ENCODE measurements at places on chromosomes 13 and 19.

DNA sequence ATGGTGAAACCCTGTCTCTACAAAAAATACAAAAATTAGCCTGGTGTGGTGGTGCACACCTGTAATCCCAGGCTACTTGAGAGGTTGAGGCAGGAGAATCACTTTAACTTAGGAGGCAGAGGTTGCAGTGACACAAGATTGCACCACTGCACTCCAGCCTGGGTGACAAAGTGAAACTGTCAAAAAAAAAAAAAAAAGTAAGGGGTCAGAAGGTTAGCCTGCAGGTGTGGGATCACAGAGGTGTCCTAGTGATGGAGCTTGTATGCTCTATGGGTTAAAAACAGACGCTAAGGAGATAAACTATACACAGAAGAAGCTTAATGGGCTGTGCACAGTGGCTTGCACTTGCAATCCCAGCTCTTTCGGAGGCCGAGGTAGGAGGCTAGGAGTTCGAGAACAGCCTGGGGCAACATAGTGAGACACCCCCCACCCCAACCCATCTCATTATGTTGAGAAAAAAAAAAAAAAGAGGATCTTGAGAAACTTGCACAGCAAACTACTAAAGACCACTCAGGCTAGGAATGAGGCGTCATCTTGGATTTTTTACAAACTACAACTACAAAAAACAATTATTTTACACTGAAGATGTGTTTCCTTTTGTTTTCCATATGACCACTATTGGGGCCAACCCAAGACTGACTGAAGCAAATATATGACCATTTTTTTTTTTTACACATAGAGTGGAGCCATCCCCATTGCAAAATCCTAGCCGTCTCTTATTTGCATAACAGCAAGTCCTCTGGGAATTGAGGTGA, 7.9 kb downstream of the FOSB start:
- DNase-seq, result peak; percentile 36

- DNase-seq, result peak; percentile 69
Observed at GRCh38 chr13:52809310-52809769, 39.1 kb downstream of the PCDH8 start.

DNA sequence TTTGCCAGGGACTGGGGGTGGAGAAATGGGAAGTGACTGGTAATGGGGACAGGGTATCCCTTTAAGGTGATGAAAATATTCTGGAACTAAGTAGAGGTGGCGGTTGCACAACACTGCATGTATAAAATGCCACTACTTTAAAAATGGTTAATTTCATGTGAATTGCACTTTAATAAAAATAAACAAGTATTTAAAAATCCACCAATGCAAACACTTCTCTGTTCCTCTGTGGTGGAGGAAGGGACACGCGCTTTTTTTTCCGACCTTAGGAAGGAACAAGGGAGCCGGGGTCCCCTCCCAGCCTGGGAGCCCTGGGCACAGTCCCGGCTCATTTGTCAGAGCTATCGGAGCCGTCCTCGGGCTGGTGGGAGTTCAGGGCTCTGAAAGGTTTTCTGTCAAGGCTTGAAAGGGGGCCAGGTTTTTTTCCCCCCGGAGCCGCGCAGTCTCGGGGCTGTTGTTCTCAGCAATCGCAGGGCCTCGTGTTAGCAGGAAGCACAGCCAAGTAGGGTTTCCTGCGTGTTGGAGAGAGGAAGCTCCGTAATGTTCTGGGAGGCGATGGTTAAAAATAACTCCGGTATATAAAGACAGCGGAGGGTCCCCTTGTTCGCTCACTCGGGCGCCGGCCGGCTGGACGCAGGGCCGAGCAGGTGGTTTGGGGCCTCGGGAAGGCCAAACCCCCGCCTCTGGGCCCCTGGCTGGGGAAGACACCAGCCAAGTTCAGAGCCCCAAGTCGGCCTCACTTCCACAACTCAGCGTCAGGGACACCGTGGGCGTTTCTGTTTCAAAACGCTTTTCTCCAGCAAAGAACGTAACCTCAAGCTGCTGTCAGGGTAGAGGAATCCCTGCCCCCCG, 41.2 kb upstream of the KLF2 start:
- peak; percentile 7 for DNase-seq

- peak; percentile 17 for DNase-seq
Observed at GRCh38 chr19:36837176-36837905, 846 bp downstream of the ZNF790 start.

DNA sequence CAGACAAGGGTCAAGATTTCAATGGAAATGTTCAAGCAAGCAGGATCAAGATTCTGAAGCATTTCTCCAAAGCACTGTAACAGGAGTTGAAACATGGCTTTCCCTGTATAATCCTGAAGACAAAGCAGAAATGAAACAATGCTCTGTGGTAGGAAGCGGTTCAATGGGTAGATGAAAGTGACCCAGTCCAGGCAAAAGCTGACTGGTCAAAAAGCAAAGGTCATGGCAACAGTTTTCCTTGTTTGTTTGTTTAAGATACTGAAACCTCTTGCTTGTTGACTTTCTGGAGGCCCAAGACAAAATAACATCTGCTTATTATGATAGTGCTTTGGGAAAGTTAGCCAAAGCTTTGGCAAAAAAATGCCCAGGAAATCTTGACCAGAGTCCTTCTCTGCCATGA, 1343.9 kb upstream of the PCDH9 start:
- no peak for DNase-seq

GRCh38 chr19:50501568-50502475, 9.2 kb downstream of the JOSD2 start:
- no peak for DNase-seq

DNA sequence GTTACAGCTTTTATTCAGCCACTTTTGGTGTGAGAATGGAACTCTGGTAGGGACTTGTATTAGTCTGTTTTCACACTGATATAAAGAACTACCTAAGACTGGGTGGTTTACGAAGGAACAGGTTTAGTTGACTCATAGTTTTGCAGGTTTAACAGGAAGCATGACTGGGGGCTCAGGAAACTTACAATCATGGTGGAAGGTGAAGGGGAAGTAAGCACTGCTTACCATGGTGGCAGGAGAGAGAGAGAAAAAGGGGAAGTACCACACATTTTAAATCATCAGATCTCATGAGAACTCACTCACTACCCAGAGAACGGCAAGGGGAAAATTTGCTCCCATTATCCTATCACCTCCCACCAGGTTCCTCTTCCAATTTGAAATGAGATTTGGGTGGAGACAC, 942.2 kb downstream of the PCDH17 start:
- no peak for DNase-seq

DNA sequence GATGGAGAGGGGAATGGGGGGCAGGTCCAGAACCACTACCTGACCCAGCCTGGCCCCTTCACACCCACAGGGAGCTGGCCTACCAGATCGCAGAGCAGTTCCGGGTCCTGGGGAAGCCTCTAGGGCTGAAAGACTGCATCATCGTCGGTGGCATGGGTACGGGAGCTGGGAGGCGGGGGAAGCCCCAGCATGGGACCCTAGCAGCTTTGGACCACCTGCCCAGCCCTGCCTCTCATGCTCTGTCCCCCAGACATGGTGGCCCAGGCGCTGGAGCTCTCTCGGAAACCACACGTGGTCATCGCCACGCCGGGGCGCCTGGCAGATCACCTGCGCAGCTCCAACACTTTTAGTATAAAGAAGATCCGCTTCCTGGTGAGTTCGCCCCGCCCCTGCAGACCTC, 2.1 kb downstream of the DDX49 start:
- no peak for DNase-seq

DNA sequence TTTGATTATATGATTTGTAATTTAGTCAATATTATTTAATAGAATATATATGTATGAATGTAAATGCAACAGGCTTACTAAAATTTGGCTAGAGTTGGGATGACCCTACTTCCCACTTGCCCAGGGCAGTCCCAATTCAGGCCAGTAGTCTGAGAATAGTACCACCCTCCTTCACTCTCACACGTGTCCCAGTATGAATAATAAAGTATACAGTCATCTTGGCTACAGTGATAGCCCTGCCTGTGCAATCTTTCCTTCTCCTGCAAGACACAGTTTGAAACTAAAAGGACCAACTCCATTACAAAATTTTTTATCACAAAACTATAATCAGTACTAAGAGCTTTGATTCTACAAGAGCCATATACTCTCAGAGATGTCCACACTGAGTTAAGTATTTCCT, 76.2 kb downstream of the SACS start:
- no peak for DNase-seq

DNA sequence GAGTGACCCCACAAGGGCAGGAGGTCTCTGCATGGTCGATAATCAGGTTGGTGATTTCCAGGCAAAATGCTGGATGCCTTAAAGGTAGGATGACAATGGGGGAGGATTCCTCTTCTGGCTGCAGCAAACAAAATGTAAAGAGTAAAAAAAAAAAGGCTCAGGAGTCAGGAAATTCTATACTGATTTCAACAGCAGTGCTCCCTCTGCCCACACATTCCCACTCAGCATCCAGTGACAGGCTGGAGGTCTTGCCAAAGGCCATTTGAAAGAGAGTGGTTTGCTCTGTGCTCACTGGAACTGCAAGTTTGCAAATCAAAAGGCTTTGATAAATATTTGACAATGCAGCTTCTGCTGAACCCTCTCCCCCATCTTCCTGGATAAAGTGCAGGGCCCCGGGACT, 135.4 kb downstream of the TNFRSF19 start:
- DNase-seq, result no peak

GRCh38 chr13:27274631-27275030, 4.0 kb downstream of the RASL11A start:
- DNase-seq, result no peak

DNA sequence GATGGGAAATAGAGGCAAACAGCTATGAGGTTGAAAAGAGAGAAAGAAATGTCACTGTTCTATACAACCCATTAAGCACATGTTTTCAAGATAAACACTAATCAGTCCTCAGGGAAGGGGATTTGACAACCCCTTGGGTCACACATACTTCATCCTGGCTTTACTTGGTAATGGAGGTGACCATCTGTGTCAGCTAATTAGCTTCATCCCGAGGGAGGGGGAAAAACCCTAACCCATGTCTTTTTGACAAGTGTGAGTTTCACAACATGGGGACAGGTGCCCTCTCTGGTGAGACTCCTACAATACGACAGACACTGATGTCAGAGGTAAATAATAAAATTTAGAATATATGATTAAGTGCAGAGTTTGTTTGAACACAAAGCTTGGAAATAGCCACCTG, 43.1 kb downstream of the ZNF611 start:
- DNase-seq, result no peak

DNA sequence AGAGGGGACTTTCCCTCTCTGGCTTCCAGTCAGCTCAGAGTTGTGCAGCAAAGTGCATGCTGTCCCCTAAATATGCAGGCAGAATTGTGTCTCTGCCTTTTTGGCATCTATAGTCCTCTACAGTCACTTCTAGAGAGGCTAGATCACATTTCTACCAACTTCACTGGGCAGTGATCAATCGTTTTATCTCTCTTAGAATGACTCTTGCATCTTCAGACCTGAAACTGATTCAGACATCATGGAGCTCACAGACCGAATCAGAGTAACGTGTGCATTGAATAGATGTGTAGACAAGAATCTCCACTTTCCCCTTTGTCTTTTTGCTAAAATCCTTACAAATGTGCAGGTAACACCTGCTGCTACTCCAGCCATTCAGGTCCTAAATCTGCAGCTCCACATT, 6.2 kb downstream of the ZNF253 start:
- DNase-seq, result no peak

DNA sequence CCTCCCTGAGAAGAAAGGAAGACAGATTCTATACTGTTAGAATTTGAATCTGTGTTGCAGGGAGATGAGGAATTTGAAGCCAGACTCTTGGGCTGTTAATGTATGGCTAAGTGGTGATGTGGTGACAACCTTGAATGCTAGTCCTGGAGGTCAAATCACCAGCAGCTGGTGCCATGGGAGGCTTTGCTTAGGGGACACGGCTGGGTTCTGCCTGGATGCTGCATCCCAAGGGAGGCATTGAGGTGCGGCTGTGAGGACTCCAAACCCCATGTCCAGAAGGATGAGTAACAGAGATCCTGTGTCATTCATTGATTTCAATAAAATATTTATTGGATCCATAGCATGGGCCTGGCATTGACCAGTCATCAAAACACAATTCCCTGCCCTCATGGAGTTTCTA, 42.3 kb downstream of the RFX2 start:
- DNase-seq, result no peak

DNA sequence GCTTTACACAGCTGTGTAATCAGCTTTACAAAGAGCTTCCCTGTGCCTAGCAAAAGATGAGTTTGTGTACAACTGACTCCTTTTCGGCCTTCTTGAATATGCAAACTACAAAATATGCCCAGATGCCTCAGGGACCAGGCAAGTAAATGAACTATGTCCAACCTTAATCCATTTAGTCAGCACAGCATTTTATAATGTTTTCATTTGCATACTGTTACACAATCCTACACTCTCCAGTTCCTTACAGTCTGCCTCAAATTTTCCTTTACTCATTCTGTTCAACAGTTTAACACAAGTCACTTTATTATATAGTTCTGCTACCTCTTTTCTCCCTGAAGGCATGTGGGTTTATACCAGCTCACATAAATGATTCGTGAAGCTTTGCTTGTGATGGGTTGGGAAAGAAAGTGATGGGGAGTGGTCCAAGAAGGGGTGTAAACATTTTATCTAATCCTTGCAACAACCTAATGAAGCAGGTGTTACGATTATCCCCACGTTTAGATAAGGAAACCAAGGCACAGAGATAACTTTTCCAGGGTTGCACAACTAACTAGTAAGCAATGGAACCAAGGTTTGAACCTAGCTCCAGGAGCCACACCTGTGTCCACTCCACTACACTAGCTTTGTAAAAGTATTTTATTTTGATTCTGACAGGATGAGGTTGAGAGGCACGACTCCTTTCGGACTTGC, 3.3 kb upstream of the USP12 start:
- DNase-seq, result peak; percentile 22

- no peak for DNase-seq
Observed at GRCh38 chr13:97091196-97091595, 96.9 kb upstream of the OXGR1 start.

DNA sequence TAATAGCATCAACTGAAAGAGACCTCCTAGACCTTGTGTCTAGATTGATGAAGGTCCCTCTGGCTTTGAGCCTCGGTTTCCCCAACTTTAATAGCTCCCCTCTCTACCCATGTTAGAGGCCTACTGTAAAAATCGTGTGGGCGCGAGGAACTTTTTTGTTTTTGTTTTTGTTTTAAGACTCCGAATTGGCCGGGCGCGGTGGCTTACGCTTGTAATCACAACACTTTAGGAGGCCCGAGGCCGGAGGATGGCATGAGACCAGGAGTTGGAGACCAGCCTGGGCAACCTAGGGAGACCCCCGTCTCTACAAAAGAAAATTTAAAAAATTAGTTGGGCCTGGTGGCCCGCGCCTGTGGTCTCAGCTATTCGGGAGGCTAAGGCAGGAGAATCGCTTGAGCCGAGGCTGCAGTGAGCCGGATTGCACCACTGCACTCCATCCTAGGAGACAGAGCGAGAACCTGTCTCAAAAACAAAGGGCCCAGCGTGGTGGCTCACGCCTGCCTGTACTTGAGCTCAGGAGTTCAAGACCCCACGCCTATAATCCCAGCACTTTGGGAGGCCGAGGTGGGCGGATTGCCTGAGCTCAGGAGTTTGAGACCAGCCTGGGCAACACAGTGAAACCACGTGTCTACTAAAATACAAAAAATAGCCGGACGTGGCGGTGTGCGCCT, 858 bp upstream of the PPP6R1 start:
- peak; percentile 4 for DNase-seq

DNA sequence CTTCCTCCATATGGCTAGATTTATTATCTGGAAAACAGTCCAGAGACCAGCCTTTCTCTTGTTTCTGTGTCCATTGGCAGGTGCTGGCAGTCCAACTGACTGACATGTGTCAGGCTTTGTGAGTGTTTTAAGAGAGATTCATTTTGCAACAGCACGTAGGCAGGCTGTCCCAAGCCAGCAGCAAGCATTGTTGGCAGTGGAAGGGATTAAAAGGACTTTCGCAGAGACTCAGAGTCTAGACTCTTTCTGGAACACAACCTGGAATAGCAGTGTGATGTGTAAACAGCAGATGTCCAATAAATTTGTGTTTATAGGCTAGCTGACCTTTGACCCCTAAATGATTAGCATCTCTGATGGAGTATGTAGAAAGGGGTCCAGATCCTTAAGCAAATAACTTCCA, 222.2 kb upstream of the SERP2 start:
- DNase-seq, result no peak

All from epithelial cell of esophagus (primary cell).